ENCODE measurements at places on chromosomes 2 and 18.
A peak's percentile ranks its signal among the peaks of the same experiment; 100 is the strongest.

DNA sequence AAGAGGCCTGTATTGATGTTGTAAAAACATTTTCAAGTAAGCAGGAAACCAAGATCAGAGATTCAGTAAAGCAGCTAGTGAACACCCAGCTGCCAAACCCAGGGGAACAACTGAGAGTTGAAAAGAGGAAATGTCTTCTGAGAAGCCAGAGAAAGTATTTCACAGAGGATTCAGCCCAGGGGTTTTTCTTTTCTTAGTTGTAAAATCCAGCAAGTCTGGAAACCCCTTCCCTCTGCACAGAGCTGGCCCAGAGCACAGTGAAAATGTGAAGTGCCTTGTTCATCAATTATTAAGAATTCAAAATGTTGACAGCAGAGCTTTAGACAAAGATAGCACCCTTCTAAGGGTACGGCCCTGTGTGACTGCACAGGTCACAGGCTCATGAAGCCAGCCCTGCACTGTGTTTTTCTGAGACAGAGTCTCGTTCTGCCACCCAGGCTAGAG lies 28.4 kb downstream of the AFF3 start:
- no peak for DNase-seq

GRCh38 chr2:238174701-238175100 lies 15.9 kb downstream of the ERFE start:
- no peak for DNase-seq

DNA sequence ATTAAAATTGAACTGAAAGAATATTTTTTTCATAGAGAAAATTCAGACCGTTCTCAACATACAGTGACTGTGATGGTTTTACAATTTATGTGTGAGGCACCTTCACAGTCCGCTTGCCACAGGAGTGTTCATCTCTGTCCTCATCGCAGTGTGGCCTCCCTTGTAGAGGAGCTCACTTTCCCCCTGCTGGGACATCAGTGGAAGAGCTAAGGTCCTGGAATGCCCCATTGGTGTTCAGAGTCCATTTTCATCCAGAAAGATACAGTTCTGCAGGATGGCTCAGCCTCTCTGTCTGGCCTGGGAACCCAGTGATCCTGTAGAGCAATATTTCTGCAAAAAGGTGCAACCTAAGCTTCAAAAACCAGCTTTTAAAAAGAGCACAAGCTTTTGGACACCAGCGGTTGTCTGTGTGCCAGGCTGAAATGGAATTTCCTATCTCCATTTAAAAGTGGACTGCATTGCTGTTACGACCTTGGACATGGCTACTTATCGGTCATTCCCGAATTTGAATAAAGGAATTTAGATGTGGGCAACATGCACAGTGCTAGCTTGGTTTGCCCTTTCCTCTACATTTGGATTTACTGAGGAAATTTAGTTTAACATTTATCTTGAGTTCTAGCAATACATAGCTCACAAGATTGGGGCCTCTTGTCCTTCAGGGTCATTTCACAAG lies 26.7 kb upstream of the FAM237A start:
- no peak for DNase-seq

DNA sequence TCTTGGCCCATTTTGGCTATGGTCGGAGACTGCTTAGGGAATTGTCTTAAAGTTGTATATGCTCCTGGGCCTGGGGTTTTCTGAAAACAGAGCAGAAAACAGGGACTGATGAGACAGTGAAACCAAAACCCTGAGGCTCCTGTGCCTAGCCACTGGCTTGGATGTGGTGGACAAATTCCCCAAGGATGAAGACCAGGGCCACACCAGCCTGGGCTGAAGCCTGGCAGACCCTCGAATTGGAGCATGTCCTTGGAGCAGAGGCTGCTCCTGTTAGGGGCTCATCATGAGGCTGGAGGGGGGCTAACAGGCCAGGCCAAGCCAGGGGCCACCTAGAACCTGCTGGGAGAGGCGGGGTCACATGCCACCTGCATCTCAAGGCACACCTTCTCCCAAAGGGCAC lies 68.1 kb downstream of the STPG4 start:
- no peak for DNase-seq

DNA sequence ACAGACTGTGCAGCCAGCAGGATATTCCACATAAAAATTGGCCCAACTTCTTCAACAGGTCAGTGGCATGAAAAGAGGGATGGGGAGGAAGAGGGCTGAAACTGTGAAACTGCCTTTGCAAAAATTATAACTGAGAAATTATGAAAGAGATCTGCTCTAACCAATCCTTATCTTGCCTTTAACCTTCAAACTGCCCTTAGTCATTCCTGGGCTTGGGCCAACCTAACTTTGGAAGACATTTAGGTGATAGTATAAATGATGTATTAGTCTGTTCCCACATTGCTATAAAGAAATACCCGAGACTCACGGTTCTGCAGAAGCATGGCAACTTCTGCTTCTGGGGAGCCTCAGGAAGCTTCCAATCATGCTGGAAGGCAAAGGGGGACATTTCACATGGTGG lies 74.5 kb downstream of the RPL31 start:
- DNase-seq: no peak

GRCh38 chr2:226915846-226916360 lies 80.0 kb downstream of the RHBDD1 start:
- no peak for DNase-seq

GRCh38 chr18:66599190-66599589 lies 4.7 kb downstream of the CDH19 start:
- no peak for DNase-seq

DNA sequence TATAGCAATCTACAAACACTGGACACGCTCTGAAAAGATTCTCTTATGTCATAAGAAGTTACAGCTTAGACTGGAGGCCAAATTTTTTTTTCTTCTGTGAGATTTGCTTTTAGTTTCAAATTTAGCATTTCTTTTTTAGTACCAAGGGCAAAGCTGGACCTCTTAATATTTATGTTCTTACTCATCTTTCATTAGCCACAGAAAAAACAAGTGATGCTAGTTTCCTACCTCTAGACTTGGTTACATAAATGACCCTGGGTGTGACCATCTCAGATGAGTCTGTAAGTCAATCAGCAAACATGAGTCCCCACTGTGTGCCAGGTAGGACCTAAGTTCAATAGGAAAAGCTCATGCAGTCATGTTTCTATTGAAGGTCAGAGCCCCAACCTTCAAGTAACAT lies 94.4 kb downstream of the MEP1B start:
- no peak for DNase-seq

DNA sequence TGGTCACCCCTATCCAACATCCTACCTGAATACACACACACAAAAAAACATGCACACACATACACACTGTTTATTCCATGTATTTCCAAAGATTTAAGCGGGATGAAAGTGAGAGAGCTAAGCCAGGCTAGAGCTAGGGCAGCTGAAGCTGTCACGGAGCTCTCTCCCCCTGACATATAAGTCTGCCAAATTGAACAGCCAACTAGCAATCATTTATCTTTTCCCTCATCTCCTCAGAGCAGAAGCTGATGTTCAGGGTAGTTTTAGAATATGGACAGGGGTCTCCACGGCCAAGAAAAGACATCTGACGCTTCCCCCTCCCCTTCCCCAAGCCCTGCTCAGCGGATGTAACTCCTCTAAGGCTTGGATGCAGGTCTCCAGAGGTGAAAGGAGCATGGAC lies 171.6 kb downstream of the GRB14 start:
- no peak for DNase-seq

DNA sequence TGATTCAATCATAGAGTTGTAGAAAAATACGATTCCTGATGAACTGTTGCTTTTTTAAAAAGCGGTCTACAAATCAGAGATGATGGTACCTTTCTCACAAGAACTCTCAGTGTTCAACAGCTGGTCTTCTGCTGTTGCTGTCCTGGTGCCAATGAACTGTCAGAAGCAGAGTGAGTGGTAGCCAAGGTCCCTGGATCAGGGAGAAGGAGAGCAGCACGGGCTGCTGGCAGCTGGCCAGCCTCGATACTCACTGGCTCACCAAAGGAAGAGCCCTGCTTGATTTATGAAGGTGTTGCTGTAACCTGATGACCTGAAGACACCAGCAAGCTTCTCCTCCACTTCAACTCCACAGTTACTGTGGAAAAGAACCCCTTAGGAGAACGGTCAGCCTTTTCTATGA lies 300.8 kb upstream of the SOX11 start:
- no peak for DNase-seq

DNA sequence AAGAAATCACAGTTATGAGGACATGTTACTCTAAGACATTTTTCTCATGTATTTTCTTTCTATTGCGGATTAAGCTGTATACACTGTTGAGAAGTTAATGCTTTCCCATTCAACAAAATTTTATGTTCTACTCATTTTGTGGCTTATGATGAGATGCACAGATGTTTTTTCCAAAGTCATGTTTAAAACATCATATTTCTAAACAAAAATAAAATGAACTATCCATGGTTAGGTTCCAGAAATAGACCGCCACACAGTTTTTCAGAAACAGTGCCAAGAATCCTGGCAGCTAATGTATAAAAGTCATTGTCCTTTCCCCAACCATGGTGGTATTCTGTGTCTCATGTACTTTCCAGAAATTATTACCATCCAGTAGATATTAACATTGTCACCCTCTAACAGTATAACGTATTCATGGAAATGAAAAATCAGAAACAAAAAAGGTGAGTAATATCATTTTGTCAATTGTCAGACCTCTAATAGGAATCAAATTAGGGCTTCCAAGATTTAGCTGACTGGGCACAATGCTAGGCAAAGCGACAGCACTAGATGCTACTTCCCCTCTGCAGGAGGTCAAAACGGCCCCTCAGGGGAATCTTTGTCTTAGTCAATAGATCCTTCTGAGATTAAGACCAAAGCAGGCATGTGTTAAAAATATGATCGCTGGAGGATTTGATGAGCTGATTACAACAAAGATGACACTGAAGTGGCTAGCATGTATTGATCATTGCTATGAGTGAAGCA lies 54.4 kb upstream of the ZNF397 start:
- DNase-seq: no peak

- DNase-seq: no peak
Observed at GRCh38 chr2:233375490-233376314, 21.4 kb downstream of the DGKD start.

- DNase-seq: no peak
Observed at GRCh38 chr18:78073275-78073674, 823.6 kb downstream of the GALR1 start.

- no peak for DNase-seq
Observed at GRCh38 chr18:6330786-6331185, 83.9 kb downstream of the L3MBTL4 start.

DNA sequence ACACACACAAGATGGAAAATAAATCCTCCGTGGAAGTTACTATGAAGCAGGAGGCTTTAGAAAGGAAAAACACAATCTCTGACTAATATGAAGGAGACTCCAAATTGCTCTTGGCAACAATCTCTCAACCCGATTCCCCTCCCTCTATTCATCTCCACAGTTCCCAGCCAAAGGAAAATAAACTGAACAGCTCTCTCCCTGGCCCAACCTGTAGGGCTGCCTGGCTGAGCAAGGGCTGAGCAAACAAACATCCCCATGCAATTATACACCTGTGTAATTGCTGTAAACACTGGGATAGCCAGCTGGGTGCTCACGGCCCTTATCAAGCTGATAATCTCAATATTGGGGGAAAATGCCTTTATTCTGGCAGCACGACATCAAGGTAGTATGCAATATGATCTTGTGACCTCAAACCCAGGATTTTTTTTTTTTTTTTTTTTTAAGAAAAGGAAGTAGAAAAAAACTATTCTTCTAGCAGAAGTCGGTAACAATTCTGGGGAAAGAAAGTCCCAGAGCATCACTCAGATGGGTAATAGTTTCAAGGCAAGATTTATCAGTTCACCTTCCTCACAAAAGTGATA lies 203.3 kb upstream of the SMAD2 start:
- peak; percentile 58 for DNase-seq

GRCh38 chr2:138994502-138994901 lies 214.3 kb upstream of the NXPH2 start:
- DNase-seq: no peak

DNA sequence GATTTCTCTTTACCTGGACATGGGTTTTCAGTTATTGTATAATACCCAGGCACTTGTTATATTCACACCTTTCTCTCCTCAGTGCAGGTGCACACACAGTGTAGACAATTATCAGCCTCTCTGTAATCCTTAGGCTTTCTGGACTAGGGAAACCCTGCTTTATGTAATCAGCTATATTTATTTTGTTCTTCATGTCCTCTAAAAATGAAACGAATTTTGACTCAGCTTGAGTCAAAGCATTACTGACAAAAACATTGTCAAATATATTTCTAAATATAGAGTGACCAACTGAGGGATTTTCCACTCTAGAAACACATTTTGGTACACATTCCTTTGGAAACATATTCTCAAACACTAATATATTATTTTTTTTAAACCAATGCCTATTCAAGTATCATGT lies 144.8 kb upstream of the GULP1 start:
- DNase-seq: no peak

- no peak for DNase-seq
Observed at GRCh38 chr2:190807886-190808285, 72.7 kb upstream of the GLS start.

- DNase-seq: peak; percentile 27
Observed at GRCh38 chr2:197516393-197516761, 511 bp downstream of the MOB4 start.

GRCh38 chr2:217444932-217445331 lies 557.9 kb downstream of the TNS1 start:
- no peak for DNase-seq

GRCh38 chr18:57666818-57667497 lies 45.3 kb upstream of the NARS1 start:
- DNase-seq: no peak

- no peak for DNase-seq
Observed at GRCh38 chr18:61825386-61825785, 67.4 kb downstream of the RNF152 start.

GRCh38 chr2:229686122-229686919 lies 28.0 kb downstream of the DNER start:
- no peak for DNase-seq

GRCh38 chr2:2114707-2115245 lies 216.3 kb downstream of the MYT1L start:
- DNase-seq: no peak

GRCh38 chr18:23181547-23181946 lies 46.3 kb downstream of the CABLES1 start:
- DNase-seq: no peak

GRCh38 chr2:7242189-7242867 lies 325.1 kb downstream of the RNF144A start:
- no peak for DNase-seq

DNA sequence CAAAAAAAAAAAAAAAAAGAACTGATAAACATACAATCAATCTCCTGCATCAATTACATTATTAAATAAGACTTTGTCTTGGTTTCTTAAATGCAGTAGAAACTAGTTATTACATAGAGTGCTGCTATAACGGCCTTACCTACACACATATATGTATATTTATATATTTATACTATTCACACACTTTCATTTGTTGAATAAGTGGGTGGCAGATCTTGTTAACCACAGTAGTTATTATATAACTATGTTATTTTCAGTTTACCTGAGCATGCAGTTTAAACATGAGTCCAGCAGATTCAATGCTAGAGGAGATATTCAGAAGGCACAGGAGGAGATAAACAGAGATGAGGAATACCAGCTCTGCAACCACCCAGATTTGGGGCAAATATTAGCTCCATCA lies 81.5 kb upstream of the CD226 start:
- DNase-seq: no peak

DNA sequence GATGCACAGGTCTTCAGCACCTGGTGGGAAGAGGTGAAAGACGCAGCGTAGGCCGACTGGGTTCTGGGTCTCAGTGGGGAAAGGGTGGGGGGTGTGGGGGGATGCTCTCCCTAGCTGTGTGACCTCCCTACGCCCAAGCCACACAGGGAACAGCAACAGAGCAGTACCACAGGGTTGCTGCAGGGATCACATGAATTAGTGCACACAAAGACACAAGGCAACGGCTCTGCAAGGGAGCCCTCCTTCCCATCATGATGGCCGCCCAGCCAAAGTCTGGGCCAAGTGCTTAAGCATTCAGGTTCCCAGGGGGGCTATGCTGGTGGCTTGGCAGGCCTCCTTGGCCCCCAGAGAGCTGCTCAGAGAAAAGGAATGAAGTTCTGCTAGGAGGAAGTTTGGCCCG lies 28.2 kb upstream of the GBX2 start:
- no peak for DNase-seq
